Panc1 (cell line): ENCODE measurements at places on chromosomes 1 and 21. TPM values are rescaled to one million over a fixed set of nuclear protein-coding genes. Genes with fewer than 3 reads are reported as not detected.

- no peaks in the 10 kb centered on the region for H3K27me3 ChIP-seq
- peaks cover 2% of the 10 kb centered on the region; the same call in 1 of the 2 replicates for H3K36me3 ChIP-seq
- H3K4me3 ChIP-seq: no peak overlapping the region
Observed at GRCh38 chr1:184061396-184062003, 10.0 kb downstream of the TSEN15 start.

DNA sequence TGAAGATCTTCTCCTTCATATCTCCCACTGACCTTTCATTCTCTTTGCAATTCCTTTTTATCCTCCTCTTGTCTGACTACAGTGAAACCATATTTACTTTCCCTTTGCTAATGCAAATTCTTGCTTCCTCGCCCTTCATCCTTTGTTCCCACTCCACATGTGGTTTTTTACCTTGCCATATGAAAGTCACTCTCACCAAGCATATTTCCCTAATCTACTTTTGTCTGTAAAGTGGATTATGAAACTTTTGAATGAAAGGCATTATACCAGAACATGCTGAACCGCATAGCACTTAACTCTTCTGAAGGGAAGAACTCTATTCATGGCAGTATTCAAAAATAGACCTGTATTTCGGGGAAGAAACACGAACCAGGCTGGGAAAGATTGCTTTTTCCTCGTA is 8.0 kb upstream of the TMPRSS15 start:
- H3K27me3 ChIP-seq: no peaks in the 10 kb centered on the region
- no peak overlapping the region for H3K4me3 ChIP-seq
- no peak for DNase-seq
- no peak overlapping the region for H3K27ac ChIP-seq
- no peaks in the 10 kb centered on the region for H3K4me1 ChIP-seq

GRCh38 chr1:41442697-41443251 is 41.7 kb downstream of the EDN2 start:
- no peak overlapping the region for H3K4me3 ChIP-seq
- no peaks in the 10 kb centered on the region for H3K36me3 ChIP-seq
- DNase-seq: no peak
- no peak overlapping the region for H3K27ac ChIP-seq
- no peaks in the 10 kb centered on the region for H3K4me1 ChIP-seq

COL16A1 gene
- 7.6 TPM for total RNA-seq

GRCh38 chr1:26771643-26772321 is 16.0 kb upstream of the PIGV start:
- peak overlapping the region; percentile 32; the same call in 1 of the 2 replicates for H3K27ac ChIP-seq
- H3K4me1 ChIP-seq: peaks cover 16% of the 10 kb centered on the region
- H3K36me3 ChIP-seq: peaks cover 49% of the 10 kb centered on the region
- H3K27me3 ChIP-seq: no peaks in the 10 kb centered on the region
- no peak overlapping the region for H3K4me3 ChIP-seq

PLPPR5 gene
- total RNA-seq: not detected
